Inflammatory macrophage (primary cell): ENCODE measurements at places on chromosomes 11 and 22.

DNA sequence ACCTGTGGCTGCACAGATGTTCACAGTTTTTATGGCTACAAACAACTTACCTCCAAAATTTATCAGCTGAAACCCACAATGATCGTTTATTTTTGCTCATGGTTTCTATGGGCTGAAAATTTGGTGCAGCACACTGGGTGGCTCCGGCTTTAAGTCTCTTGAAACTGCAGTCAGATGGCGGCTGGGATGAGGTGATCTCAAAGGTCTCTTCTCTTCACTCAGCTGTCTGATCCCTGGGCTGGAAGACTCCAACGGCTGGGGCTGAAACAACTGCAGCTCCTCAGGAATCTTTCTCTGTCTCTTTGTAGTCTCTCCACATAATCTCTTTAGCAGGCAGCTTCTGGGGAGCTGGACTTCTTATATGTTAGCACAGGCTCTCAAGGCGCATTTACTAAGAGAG is 117.3 kb upstream of the FAT3 start:
- no peak for DNase-seq

GRCh38 chr11:120527111-120527761 is 15.7 kb downstream of the GRIK4 start:
- DNase-seq, result no peak

- DNase-seq, result no peak
Measured at GRCh38 chr22:17512960-17513359, 50.3 kb upstream of the SLC25A18 start.

DNA sequence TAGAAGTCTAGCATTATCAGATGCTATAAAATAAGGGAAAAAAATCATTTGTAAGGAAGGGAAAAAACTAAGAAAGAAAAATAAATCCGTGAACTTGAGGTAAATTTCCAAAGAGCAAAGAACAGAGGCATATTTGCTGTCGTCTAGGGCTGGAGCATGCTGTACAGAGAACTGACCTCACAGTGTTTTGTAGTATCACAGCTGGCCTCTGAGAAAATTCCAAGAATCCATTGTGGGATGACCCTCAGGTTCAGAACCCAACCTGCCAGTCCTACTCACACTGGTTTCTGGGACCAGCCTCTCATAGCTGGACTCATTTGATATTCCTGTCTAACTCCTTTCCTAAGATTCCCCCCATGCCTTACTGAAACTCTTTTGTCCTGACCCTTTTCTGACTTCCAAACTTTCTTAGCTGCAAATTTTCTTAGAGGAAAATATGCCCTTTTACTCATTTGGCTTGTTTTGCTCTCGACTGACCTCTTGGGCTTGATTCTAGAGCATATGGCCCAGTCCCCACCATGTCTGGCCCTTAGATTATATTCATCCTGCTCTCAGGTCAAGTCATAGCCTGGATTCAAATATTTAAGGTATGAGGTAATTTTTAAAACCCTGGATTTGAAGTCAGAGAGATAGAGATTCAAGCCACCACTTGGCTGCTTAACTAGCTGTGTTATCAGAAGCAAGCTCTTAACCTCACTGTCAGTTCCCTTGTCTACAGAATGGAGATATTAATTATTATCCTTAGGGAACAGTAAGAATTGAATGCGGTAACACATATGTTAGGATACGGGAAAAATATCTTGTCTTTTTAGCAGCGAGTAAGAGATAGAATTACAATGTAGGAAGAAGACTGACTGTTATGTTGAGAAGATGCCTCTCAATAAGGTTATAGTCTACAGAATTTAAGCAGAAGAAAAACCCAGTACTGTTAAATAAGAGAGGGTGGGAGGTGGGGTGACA is 89.7 kb upstream of the KCNA4 start:
- DNase-seq, result no peak

DNA sequence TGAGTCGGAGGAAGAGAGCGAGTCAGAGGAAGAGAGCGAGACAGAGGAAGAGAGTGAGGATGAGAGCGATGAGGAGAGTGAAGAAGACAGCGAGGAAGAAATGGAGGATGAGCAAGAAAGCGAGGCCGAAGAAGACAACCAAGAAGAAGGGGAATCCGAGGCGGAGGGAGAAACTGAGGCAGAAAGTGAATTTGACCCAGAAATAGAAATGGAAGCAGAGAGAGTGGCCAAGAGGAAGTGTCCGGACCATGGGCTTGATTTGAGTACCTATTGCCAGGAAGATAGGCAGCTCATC is 780 bp downstream of the TRIM44 start:
- no peak for DNase-seq

DNA sequence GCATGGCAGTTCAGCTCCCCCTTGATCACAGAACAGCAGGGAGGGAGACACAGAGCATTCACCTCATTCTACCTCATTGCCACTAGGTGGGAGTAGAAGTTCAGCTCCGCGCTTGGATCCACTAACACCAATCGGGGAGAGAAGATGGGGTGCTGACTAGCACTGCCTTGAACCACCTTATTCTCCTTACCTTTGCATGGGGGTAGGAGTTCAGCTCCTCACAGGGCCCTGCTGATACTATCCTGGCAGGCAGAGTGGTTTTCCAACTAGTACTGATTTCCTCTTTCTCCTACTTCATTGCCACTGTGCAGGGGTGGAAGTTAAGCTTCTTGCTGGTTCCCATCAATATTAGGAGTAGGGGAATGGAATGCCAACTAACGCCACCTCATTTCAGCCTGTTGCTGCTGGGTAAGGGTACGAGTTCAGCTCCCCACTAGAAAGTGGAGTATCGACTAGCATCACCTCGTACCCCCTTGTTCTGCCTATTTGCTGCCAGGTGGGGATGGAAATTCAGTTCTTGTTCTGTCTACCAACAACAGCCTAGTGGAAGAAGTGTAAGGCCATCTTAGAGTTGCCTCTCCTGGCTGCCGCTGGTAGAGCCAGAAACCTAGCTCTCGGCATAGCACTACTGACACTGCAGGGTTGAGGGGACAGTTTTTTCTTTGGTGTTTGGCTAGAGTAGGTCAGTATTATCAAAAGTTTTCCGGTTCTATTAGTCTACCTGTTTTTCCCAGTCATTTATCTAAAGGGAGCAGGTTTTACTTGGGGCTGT is 550.9 kb upstream of the CCDC90B start:
- DNase-seq, result no peak

GRCh38 chr11:66146074-66146473 is 76.0 kb downstream of the PACS1 start:
- no peak for DNase-seq

DNA sequence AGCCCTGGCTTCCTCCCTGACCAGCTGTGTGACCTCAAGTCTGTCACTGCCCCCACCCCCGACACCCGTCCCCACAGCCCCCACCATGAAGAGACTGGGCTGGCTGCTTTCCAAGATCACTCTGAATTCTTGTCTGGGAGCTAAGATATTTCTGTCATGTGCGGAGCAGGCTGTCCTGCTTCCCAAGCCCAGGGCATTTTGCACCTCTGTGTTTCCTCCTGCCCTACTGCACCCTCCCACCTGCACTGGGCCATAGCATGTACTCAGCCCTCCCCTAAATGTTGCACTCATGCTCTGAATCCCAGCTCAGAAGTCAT is 30.3 kb upstream of the MYEOV start:
- no peak for DNase-seq

- DNase-seq, result no peak
Measured at GRCh38 chr22:23548501-23549197, 31.4 kb downstream of the IGLL1 start.

DNA sequence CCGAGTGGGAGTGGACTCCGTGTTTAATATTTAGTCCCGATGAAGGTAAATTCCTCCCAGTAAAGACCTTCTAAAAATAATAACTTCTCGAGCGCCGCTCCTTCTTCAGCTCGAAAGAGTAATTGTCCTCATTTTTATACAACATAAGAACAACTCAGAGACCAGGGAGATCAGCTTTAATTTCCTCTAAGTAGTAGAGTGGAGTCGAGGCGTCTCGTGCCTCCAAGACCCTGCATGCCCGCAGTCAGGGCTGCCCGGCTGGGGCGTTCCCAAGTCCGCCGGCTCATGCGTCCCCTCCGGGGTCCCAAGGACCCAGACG is 7.8 kb downstream of the WT1 start:
- no peak for DNase-seq

GRCh38 chr11:19644316-19644715 is 68.3 kb upstream of the NAV2 start:
- DNase-seq, result no peak

GRCh38 chr11:68418648-68419047 is 41.9 kb upstream of the PPP6R3 start:
- no peak for DNase-seq

DNA sequence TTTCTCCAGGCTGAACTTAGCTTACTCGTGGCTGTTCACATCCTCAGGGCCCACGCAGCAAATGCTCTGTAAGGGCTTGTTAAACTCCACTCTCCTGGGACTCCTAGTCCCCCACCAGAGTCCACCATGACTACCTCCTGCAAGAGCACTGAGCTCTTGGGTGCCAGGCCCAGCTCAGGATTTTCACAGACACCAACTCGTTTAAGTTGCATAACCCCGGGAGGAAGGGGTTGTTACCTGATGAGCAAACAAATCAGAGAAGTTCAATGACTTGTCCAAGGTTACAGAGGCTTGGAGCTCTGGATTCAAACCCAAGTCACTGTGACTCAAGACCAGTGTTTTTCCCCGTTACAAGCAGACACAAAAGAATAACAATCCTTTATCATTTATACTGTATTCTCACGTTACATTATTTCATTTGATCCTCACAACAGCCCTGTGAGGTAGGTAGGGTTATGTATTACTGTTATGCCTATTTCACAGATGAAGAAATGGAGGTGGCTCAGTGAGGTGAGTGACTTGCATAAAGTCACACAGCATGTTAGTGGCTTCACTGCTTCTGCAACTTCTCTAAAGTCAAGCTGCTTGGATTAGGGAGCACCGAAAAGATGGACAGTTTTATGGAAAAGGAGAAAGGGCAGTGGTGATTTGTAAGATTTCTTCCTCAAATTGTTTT is 17.4 kb downstream of the KCTD21 start:
- no peak for DNase-seq

- no peak for DNase-seq
Measured at GRCh38 chr11:18193010-18193409, 20.4 kb downstream of the MRGPRX4 start.
